Trophoblast cell (in vitro differentiated cells and primary cell): ENCODE measurements at places on chromosomes 12 and 14.
A peak's percentile ranks its signal among the peaks of the same experiment; 100 is the strongest.

DNA sequence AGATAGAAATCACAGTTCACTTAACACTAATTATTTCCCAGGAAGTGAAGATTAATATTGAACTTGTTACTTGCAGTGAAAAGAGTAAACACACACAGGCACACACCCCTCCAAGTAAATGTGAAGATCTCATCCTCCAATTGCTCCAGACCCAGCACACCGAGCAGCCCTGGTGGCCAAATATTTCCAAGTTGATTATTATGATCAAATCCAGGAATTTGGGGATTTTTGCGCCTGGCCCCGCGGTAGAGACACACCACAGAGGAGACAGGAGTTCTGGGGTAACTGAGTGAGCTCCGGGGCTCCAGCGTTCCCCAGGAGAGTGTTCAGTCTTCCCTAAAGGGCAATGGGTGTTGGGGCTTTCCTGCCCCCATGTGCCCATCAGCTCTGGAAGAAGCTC, 431.5 kb downstream of the BCL11B start:
- H3K36me3 ChIP-seq, result no peaks in the 10 kb centered on the region
- no peaks in the 10 kb centered on the region for H3K27me3 ChIP-seq
- peaks cover 6% of the 10 kb centered on the region for H3K4me1 ChIP-seq
- H3K27ac ChIP-seq, result no peak overlapping the region

DNA sequence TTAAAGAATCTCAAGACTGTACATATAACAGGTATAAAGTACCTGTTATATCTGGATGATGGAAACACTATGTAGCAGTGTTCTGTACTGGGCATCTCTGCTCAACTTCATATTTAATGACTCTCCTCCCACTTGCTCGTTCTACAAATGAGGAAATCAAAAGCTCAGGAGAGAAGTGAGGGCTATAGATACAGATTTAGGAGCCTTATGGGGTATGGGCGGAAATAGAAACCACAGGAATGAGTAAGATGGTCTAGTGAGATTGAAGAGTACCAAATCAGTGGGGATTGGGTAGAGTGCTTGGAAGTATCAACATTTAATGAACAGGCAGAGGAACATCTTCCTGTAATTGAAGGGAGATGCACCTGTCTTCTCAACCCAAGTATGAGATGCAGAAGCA, 23.8 kb upstream of the POLR3B start:
- no peak overlapping the region for H3K27ac ChIP-seq
- no peaks in the 10 kb centered on the region for H3K36me3 ChIP-seq
- H3K4me3 ChIP-seq, result no peak overlapping the region
- DNase-seq, result no peak
- no peaks in the 10 kb centered on the region for H3K4me1 ChIP-seq

- no peaks in the 10 kb centered on the region for H3K36me3 ChIP-seq
- H3K4me1 ChIP-seq, result no peaks in the 10 kb centered on the region
- no peaks in the 10 kb centered on the region for H3K27me3 ChIP-seq
- H3K27ac ChIP-seq, result no peak overlapping the region
- no peak overlapping the region for H3K4me3 ChIP-seq
- no peak for DNase-seq
Measured at GRCh38 chr12:107244584-107244983, 151.2 kb upstream of the CRY1 start.

DNA sequence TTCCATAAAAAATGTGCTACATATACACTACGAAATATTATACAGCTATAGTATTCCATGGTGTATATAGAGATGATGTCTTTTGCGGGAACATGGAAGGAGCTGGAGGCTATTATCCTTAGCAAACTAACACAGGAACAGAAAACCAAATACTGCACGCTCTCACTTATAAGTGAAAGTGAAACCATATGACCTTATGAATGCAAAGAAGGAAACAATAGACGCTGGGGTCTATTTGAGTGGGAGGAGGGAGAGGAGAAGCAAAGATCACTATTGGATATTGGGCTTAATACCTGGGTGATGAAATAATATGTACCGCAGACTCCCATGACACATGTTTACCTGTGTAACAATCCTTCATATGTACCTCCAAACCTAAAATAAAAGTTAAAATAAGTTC, 142.8 kb downstream of the LRFN5 start:
- H3K27me3 ChIP-seq, result no peaks in the 10 kb centered on the region
- H3K4me3 ChIP-seq, result no peak overlapping the region
- DNase-seq, result no peak
- H3K4me1 ChIP-seq, result no peaks in the 10 kb centered on the region

DNA sequence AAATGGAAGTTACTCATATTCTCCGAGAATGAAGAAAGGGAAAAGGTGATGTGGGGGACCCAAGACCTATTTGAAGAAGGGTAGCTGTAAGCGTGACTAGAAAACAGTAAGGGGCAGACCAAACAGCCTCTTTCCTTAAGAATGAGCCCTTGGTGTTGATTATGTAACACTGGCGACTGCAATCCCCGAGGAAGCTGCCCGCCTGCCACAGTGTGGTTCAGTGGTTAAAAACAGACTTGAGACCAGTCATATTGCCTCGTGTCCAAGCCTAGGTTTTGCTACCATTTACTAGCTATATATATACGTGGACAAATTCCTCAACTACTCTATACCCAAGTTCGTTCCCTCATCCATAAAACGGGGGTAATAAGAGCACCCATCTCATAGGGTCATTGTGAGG, 49.1 kb downstream of the SSPN start:
- H3K27me3 ChIP-seq, result no peaks in the 10 kb centered on the region
- H3K4me3 ChIP-seq, result no peak overlapping the region
- no peaks in the 10 kb centered on the region for H3K36me3 ChIP-seq
- H3K27ac ChIP-seq, result no peak overlapping the region
- H3K4me1 ChIP-seq, result peaks cover 9% of the 10 kb centered on the region
- no peak for DNase-seq

DNA sequence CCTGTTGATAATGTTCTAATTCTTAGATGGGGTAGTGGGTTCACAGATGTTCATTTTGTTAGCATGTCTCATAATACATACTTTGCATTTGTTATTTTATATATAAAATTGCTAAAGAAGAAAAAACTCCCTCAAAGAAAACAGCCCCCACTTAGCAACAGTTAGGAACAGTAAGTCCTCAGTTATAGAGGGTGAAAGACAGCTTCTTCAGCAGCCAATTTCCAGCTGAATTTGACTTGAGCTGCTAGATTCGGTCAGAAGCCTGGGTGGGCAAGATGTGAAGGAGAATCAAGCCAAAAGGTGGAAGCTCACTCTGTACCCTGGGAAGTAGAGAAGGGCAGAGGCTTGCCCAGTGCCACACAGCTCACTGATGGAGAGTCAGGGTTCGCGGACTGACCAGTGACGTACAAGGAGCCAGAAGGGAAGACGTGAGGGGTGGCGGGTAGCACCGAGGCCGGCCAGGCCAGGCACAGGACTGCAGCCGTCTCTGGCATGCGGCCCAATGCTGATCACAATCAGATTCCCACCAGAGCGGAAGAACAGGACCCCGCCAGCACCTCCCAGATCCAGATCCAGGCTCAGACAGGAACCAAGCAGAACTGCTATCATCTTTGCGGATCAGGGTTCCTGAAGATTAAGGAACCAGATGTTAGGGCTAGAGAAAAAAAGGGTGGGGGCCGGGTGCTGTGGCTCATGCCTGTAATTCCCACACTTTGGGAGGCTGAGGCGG, 30.4 kb upstream of the VWF start:
- H3K4me3 ChIP-seq, result no peak overlapping the region
- peak overlapping the region; percentile 51 for H3K27ac ChIP-seq
- no peaks in the 10 kb centered on the region for H3K36me3 ChIP-seq
- H3K4me1 ChIP-seq, result peaks cover 10% of the 10 kb centered on the region
- DNase-seq, result peak; percentile 55
- H3K27me3 ChIP-seq, result no peaks in the 10 kb centered on the region

DNA sequence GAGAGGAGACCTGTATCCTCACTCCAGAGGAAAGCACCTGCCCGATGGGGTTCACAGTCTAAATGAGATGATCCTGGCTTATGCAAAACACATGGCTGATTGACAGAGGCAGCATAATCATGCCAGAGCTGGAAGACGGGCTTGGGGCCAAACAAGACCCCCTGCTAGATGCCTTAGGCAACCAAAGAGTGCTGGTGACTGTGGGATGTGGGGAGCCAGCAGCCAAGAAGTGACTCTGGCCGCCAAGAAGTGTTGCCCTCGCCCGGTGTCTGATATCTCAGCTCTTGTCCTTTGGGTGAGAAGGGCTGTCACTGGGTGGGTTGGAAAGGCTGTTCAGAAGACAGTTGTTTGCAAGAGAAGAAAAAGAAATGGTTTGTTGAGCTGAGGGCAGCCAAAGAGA, 56.7 kb downstream of the PLEKHG3 start:
- peaks cover 50% of the 10 kb centered on the region for H3K4me1 ChIP-seq

GRCh38 chr12:24945845-24946244, 3.1 kb downstream of the BCAT1 start:
- no peak for DNase-seq
- peaks cover 2% of the 10 kb centered on the region for H3K4me1 ChIP-seq
- no peaks in the 10 kb centered on the region for H3K27me3 ChIP-seq
- no peak overlapping the region for H3K27ac ChIP-seq
- H3K4me3 ChIP-seq, result no peak overlapping the region

GRCh38 chr14:26180221-26180620, 417.6 kb downstream of the NOVA1 start:
- DNase-seq, result no peak
- no peaks in the 10 kb centered on the region for H3K27me3 ChIP-seq
- no peaks in the 10 kb centered on the region for H3K36me3 ChIP-seq
- H3K4me3 ChIP-seq, result no peak overlapping the region
- H3K27ac ChIP-seq, result no peak overlapping the region

DNA sequence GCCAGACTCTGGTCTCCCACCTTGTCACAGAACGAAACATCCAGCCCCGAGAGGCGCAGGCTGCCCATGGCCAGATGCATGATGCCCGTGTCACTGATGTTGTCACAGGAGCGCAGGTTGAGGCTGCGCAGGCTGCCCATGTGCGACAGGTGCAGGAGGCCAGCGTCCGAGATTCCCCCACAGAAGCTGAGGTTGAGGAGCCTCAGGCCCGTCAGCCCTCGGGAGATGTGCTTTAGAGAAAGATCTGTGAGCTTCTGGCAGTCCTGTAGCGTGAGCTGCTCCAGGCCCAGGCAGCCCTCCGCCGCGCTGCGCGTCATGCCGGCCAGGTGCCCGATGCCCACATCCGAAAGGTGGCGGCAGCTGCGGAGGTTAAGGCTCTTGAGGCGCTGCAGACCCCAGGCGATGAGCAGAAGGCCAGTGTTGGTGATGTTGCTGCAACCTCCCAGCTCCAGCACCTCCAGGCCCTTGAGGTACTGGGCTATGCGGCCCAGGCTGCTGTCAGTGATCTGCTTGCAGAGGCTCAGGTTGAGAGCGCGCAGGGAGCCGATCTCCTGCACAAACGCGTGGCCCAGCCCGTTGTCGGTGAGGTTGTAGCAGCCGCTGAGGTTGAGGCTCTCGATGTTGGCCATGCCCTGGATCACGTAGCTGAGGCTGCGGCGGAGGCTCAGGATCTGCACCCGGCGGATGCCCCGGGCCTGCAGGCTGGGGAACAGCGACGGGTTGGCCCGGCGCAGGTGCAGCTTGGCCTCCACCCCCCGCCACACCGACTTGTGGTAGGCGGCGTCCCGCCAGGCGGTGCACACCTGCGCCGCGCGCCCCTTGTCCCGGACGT, 991 bp downstream of the FBXL14 start:
- peak; percentile 33 for DNase-seq
- H3K27ac ChIP-seq, result peak overlapping the region; percentile 91
- peak overlapping the region; percentile 79 for H3K4me3 ChIP-seq
- H3K36me3 ChIP-seq, result peaks cover 2% of the 10 kb centered on the region
- peaks cover 26% of the 10 kb centered on the region for H3K4me1 ChIP-seq

- no peak overlapping the region for H3K27ac ChIP-seq
- no peaks in the 10 kb centered on the region for H3K36me3 ChIP-seq
- DNase-seq, result no peak
- no peaks in the 10 kb centered on the region for H3K27me3 ChIP-seq
- no peak overlapping the region for H3K4me3 ChIP-seq
Measured at GRCh38 chr14:104537613-104537988, 42.0 kb upstream of the C14orf180 start.

DNA sequence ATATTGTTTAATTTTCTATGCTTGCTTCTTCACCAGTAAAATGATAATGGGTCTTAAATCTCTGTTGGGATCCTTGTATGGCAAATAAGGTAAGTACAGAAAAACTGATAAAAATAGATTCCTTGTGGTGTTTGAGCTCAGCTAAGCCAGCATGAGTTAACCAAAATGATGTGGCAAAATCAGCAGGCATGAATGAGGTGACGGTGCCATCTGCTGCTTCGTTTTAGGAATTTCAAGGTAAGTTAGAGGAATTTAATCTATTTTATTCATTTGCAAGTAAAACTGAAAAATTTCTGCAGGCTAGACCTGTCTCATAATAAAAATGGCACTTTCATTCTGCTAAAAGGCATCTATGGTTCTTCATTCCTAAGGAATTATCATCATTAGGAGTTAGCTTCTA, 10.0 kb upstream of the CLEC7A start:
- H3K27me3 ChIP-seq, result no peaks in the 10 kb centered on the region
- no peaks in the 10 kb centered on the region for H3K4me1 ChIP-seq
- H3K27ac ChIP-seq, result no peak overlapping the region
- H3K4me3 ChIP-seq, result no peak overlapping the region

DNA sequence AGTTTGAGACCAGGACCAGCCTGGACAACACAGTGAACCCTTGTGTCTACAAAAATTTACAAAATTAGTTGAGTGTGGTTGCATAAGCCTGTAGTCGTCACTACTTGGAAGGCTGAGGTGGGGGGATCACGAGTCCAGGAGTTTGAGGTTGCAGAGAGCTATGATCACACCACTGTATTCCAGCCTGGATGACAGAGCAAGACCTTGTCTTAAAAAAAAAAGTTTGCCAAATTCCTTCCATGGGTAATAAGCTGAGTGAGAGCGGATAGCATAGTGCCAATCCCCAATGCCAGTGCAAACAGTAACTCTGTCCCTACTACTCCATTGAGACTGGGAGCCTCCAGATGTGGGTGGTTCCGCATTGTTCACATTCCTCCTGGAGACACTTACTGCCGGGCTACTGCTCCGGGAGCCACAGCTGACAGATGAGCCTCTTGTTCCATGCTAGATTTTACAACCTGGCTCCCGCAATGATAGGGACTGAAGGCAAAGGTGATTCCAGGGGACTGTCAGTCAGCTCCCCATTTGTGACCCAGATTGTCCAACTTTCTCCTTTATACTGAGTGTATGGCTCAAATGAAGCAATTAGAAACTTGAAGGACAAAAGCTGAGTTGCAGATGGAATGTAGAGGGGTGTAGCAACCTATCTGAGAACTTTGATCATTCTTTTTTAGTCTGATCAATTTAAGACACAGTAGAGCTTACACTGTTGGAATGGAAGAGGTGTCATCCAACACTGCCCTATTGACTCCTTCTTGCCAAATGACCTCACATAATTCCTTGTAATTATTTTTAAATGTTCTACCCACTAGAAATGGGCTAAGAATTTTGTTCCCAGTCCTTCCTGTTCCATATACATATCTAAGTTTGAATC, 13.4 kb upstream of the FRMD6 start:
- H3K4me1 ChIP-seq, result peaks cover 12% of the 10 kb centered on the region
- peak overlapping the region; percentile 82 for H3K27ac ChIP-seq
- peak; percentile 88 for DNase-seq

DNA sequence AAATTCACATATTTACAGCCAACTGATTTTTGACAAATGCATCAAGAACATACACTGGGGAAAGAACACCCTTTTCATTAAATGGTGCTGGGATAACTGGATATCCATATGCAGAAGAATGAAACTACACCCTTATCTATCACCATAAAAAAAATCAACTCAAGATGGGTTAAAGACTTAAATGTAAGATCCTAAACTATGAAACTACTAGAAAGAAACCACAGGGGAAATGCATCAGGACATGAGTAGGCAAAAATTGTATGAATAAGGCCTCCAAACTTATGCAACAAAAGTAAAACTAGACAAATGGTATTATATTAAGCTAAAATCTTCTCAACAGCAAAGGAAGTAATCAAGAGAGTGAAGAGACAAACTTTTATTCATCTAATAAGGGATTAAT, 242.6 kb downstream of the CPNE8 start:
- DNase-seq, result no peak
- H3K4me1 ChIP-seq, result no peaks in the 10 kb centered on the region
- H3K27ac ChIP-seq, result no peak overlapping the region
- H3K4me3 ChIP-seq, result no peak overlapping the region
- H3K36me3 ChIP-seq, result no peaks in the 10 kb centered on the region
